ENCODE measurements at places on chromosomes 5 and 9.
A peak's percentile ranks its signal among the peaks of the same experiment; 100 is the strongest.

GRCh38 chr5:37900692-37901091 is 60.9 kb upstream of the GDNF start:
- DNase-seq: peak; percentile 74

- DNase-seq: peak; percentile 94
These were observed 93.2 kb upstream of the PHYKPL start for GRCh38 chr5:178325679-178326373.

DNA sequence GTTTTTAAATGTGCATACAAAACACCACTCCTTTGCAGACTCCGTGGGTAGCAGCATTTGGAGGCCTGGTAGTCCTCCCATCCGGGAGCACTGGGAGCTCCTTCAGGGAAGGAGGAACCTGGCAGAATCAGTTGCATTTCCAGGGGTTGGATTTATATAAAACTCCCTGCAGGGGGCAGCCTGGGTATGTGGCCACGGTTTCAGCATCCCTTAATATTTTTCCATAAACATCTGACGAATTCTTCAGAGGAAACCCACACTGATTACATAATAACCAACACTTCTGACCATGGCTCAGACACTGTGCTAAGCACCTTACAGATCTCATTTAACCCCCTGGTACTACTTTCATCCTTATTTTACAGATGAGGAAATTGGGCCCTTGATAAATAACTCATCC is 6.1 kb upstream of the AFAP1L1 start:
- peak; percentile 35 for DNase-seq

DNA sequence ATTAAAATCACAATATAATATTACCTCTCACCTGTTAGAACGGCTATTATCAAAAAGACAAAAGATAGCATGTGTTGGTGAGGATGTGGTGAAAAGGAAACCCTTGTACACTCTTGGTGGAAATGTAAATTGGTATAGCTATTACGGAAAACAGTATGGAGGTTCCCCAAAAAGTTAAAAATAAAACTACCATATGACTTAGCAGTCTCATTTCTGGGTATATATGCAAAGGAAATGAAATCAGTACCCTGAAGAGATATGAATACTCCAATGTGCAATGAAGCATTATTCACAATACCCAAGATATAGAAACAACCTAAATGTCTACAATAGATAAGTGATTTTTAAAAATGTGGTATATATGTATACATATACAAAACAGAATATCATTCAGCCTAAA is 199.9 kb downstream of the SNX18 start:
- no peak for DNase-seq

DNA sequence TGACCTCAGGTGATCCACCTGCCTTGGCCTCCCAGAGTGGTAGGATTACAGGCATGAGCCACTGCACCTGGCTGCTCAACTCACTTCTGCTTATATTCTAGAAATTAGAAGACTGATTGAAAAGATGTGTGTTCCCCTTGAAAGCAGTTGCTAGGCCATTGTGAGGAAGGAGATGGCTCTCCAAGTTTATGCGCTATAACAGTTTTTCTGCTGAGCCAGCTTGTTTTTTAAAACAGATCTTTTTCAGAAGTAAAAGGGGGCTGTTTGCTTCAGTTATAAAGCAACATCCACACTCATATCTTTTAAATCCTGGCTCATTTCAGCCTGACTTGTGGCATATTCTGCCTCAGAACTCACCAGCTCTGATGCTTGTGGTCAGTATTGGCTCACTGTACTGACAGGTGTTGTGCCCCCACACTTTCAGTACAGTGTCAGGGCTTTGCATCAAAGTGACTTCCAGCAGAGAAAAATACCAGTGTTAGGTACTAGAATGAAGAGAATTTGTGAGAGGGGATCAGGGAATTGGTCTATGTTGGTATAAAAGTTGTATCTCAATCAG is 49.4 kb downstream of the NUP214 start:
- DNase-seq: no peak

Data from tongue (tissue), 3 donors.